AG08396 (cell line): ENCODE measurements at places on chromosomes 1 and 21.
A peak's percentile ranks its signal among the peaks of the same experiment; 100 is the strongest.

DNA sequence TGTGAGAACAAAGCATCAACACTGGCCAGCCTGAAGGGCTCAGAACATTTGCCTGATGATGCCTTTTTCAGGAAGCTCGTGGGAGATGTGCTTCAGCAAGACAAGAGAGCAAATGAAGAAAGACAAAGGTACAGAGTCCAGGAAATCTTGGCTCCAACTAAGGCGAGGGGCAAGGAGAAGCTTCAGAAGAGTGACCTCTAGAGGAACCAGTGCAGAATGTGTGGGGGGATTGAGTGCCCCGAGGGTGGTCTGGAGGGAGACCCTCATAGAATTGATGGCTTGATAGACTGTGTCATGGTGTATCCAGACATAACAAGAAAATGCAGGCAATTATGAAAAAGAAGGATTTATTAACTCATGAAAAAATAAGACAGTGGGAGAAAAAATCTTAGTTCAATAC, 15.3 kb upstream of the NLRP3 start:
- DNase-seq: no peak

GRCh38 chr1:115258302-115258866, 79.7 kb downstream of the NGF start:
- no peak for DNase-seq

DNA sequence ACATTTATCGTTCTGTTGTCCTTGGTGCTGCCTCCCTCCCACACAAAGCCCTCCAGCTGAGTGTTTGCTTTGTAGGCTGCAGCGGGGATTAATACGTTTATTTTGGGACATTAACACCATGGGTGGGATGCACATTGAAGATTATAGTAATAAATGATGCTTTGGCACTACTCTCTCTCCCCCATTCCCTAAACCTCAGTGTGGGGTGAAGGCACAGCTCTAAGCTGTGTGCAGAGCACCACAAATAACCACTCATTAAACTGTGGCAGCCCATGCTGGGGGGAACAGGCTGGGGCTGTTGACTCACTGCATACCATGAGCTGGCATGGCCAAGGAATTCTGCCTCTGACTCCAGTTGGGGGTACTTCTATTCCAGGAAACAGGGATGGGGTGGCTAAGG, 7.7 kb downstream of the PCP4L1 start:
- peak; percentile 31 for DNase-seq

- no peak for DNase-seq
Observed at GRCh38 chr1:194535369-194535768, 1349.0 kb upstream of the B3GALT2 start.

GRCh38 chr1:188365874-188366273, 1537.1 kb downstream of the PLA2G4A start:
- no peak for DNase-seq

DNA sequence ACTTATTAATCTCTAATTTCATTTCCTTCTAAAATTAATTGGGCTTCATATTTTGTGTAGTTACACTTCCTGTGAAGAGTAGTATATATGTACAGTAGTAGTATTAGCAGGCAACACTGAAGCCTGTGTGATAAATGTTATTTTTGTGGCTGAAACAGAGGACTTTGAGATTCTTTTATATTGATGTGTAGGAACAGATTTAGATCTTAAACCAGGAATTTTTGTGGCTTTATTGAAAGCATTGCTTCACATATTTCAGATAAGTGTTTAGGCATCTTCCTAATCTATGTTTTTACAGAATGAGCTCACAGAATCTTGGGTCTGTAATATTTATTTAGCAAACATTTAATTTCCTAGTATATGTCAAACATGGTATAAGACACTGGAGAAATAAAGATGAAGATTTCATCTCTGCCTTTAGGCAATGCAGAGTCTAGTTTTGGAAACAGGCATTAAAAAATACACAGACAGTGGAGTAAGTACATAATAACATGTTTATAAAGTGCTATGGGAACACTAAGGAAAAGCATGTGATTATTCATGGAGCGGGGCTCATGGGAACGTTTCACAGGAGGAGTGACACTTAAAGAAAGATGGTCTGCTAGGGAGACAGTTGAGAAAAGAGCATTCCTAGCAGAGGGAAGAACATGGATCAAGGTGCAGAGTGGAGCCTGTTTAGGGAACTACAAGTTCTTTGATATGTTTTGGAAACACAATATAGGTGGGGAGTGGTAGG, 52.7 kb downstream of the MIGA1 start:
- DNase-seq: no peak

- no peak for DNase-seq
Observed at GRCh38 chr1:101219924-101220870, 16.6 kb upstream of the S1PR1 start.

DNA sequence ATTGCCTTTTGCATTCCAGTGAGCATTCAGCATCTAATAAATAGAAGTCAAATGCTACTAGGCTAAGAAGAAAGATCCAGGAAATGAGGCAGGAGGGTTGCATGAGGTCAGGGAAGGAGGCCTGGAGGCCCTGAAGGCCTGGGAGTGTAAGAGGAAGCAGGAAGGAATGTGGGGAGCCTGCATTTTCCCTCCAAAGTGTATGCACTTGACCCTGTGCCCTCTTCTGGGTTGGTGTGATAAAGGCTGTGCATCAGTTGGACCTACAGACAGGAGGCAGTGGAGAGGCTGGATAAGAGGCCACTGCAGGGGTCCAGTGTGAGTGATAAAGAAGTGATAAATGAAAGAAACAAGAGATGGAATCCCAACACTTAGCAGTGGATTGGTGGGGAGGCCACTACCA, 20.4 kb downstream of the KIAA1614 start:
- no peak for DNase-seq

- DNase-seq: no peak
Observed at GRCh38 chr1:212528501-212528900, 80.1 kb upstream of the ATF3 start.

GRCh38 chr1:55278378-55278777, 63.2 kb upstream of the USP24 start:
- DNase-seq: no peak

DNA sequence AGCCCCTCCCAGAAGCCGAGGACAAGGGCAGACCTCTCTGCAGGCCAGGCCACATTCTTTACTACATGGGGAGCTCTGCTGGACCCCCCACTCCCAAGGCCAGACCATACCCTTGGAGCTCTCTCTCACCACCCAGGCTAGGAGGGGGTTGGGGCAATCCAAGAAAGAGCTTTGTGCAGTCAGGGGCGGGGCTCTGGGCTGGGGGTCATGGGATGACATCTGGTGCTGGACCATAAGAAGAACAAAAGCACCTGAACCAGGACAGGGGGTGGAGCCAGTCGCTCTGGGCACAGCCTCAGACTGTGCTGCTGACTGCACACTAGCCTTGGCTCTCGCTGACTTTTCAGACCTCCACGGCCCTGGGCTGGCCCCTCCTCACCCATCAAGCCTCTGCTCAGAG, 23.1 kb upstream of the AJAP1 start:
- DNase-seq: no peak

DNA sequence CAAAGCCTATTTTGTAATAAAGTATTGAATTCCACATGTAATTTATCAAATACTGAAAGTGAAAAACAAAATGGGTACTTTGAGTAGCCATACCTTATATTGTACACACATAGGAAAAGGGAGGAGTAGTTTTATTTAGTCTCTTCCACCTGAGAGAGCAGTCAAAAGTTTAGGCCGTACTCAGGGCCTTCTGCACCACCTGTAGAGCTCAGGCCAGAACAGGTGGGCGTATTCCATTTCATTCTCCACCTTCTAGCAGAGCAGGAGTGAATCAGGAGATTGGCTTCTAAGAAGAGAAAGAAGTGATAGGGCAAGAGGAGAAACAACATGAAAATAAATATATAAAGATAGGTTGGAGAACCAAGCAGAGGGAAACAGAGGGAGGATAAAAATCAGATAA, 44.0 kb downstream of the TRAF5 start:
- DNase-seq: no peak

DNA sequence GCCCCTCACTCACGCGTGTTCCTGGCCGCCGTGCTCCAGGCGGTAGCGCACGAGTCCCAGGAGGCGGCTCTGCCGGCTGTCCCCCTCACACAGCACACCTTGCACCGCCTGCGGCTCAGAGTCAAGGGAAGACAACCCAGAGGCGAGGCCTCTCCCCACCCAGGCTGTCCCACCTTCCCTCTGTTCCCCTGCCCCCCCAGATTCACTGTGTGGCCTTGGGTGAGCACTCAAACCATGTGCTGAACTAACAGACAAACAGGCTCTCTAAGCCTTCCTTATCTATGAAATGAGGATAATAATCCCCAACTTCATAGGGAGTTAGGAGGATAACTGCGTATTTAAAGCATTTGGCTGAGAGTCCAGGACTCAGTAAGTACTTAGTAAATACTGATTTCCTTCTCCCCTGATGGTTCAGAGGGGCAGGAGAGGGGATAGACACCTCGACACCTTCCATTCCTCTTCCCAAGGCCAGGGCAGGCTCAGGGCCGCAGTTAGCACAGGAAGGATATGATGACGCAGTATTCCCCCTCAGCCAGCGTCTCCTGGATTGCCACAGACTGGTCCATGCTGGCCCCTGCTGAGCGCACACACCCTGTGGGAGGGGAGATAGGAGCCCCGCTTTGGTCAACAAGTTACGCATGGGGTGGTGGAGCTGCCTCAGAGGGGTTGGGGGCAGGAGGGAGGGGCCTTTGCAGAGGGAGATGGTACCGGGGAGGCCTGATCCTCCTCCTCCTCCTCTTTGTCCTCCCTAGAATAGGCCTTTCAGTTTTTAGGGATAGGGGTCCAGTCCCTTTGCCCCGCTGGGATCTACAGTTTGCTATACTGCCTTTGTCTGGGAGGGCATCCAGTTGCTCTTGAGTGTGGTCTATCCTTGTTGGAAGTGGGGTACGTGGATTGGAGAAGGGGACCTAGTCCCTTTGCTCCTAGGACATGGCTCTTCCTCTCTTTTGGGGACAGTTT, 830 bp downstream of the INPP5B start:
- DNase-seq: peak; percentile 88

DNA sequence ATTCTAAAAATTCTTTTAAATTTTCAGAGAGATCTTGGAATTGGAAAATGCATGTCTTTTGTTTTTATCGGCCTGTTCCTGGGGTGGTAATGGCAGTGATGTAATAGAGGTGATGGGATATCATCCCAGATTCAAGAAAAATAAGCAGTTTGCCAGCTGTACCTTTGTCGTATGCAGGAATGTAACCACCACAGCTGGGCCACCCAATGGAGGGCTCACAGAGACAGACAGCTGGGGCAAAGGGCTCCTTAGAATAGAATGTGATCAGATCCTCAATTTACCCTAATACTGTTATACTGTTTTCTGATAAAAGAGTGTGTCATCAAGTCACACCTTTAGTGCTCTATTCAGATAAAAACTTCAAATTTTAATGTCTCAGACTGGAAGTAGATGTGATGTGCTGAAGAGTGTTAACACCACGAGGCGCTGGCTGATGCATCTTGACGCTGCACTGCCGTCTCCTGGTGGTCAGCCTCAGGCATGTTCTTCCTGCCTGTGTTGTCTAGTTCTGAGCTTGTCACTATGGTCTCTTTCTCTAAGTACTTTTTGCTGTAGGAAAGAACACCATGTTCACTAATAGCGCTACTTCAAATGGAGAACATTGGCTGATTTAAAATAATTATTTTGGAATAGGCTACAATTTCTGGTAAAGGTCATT, 78.8 kb downstream of the C1orf21 start:
- DNase-seq: no peak

DNA sequence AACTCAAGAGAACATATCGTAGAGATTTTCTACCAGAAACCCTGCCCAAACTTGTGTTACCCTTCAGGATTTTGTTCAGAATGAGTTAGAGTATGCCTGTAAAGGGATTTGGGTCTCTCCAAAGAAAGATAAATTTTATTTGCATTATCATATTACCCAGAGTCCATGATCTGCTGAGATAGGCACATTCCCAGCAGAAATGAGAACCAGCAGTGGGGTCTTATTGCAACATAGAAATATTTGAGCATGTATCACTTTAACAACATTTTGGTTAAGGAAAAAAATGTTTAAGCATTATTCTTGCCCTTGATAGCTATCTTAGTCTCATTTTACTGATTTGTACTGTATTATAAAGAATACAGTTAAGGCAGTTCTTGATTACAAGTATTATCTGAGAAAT, 10.6 kb downstream of the VCAM1 start:
- DNase-seq: no peak

DNA sequence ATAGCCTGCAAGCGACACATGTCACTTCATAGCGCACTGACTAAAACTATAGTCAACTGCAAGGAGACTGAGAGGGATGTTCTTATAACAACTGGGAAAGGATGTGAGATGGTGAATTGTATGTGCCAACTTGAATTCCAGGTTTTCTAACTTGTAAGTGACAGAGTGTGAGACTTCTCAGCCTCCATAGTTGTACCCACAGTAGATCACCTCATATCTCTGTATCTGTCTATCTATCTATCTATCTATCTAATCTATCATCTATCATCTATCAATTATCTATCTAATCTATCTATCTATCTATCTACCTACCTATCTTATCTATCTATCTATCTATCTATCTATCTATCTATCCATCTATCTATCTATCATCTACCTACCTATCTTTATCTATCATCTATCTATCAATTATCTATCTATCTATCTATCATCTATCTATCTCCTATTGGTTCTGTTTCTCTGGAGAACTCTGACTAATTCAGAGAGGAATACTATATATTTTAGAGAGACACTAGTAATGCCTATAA, 162.3 kb downstream of the CTH start:
- DNase-seq: no peak

DNA sequence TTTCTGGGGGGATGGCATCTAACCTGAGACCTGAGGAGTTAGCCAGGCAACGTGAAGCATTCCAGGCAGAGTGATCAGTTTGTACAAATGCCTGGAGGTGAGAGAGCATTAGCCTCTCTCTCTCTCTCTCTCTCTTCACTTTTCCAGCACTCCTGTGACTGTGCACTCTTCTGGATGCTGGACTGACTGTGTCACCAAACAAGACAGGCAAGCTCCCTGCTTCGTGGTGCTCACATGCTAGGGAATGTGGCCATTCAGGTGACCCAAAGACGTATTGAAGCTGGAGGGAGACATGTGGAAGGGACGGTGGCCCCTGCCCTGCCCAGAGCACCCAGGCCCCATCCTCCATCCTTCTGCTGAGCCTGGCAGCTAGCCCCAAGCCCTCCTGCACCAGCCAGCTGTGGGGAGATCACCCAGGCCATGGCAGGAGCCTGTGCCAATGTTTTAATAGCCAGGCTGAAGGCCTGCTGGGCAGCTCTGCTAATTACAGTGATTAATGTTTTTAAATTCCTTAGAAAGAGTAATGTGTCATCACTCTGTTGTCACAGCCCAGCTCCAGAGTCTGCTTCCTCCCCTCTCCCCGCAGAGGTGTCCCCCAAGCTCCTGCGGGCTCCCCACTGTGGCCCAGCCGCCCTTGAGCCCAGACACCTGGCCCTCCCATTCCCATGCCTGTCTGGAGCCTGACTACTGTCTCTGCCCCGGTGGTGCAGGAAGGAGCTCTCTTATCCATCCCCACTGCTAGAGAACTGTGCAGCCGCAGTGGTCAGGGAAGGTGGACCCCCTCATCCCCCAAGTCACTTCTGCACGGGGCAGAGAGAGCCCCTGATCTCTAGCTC, 48.9 kb downstream of the UBIAD1 start:
- DNase-seq: no peak

GRCh38 chr1:41981796-41982195, 63.1 kb upstream of the HIVEP3 start:
- no peak for DNase-seq
